ENCODE measurements at places on chromosomes 12 and 14.

- DNase-seq, result no peak
These were observed 397.9 kb upstream of the ATP2B1 start for GRCh38 chr12:90106568-90106967.

GRCh38 chr12:50110762-50111351 is 1.2 kb upstream of the COX14 start:
- DNase-seq, result peak; percentile 16

DNA sequence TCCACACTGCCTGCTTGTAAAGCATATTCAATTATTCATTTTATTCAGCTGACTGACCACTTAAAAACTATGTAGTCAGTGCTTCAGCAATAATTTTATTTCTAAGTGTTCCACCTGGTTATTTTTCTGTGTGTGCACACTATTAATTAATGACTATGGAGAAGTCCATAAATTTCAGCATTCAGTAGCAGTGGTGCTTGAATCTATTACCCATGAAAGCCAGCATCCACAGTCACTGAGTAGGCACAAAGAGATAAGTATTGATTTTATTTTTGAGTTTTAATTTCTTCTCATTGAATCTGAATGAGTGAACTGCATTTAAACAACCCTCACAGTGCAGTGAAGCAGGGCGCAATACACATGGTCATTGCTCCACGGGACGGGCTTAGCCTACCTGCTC is 643.1 kb downstream of the GALC start:
- DNase-seq, result no peak

GRCh38 chr12:101256266-101256665 is 23.6 kb upstream of the UTP20 start:
- no peak for DNase-seq

GRCh38 chr12:104352106-104352713 is 48.7 kb downstream of the EID3 start:
- no peak for DNase-seq

GRCh38 chr12:61098031-61098580 is 1162.1 kb upstream of the USP15 start:
- DNase-seq, result no peak

DNA sequence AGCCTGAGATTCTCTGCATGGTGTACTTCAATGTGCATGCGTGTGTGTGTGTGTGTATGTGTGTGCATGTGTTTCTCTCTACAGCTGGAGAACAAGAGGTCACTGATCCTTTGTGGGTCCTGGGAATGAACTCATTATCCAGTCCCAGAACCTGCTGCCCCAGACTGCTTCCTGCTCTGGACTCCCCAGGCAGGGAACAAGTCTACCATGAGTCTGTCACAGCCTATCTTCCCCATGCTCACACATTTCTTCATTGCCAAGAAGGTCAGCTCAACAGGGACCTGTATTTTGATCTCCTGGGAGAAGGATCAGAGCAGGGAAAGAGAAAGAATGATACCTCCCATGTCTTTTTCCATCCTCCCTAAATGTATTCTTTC is 2.9 kb upstream of the AGAP2 start:
- DNase-seq, result no peak

GRCh38 chr12:59317598-59317997 is 278.2 kb upstream of the SLC16A7 start:
- DNase-seq, result no peak

- no peak for DNase-seq
These were observed 150.3 kb upstream of the ARHGAP5 start for GRCh38 chr14:31926652-31927347.

DNA sequence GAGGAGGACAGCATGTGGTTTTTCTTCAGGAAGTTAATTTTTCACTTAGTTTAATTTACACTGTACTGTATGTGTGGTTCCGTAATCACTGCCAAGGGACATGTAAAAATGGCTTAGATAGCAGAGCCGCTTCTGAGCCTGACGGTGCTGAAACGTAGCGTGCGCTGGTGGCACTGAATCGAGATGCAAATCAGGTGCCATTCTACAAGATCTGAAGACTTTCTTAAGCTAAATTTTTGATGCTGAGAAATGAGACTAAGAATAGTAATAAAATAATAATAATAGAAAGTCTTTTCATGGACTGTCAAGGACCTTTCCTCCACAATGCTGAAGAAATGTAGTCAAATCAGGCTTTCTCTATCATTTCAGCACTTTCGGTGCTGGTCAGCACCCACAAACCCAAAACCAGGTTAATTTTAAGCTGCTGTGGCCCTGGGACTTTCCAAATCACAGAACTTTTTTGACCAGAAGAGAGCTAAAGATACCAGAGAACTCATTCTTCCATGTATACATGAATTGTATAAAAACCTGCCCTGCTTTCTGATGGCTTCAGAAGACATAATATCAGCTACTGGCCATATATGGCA is 183.3 kb upstream of the LMO3 start:
- no peak for DNase-seq

DNA sequence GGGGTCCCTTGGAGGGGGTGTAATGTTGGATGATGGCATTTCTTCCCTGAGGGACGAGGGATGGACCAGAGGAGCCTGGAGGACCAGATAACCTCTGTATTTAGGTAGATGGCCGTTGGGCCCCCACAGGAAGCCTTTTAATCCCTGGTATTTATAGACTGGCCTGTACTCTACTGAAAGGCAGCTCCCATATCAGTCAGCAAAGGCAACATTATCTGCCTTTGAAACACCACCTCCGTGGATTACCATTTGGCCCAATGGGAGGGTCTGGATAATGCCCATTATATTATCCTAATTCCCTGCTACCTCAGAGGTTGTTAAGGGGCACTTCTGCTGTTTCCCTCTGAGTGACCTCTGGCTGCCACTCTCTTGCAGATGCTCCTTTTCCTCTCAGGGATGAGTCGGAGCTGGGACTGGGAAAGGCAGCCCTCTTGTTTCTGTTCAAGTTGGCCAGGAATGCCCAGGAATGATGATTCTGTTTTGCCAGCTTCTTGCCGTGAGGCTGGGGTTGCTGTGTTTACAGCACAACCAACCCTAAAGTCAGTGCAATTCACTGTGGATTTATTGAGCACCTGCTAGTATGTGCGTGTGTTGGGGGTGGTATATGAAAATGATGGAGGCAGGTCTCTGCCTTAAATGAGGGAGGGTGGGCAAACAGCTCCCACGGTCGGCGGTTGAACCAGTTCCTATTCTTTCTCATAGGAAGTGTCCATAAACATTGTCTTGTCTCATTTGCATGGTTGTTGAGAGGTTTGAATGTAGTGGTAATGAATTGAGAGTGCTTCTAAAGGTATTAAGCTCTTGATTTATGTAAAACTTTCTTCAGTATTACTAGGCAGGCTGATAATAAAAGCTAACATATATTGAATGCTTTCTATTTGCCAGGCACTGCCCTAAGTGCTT is 18.1 kb downstream of the SUSD6 start:
- DNase-seq, result no peak

- no peak for DNase-seq
These were observed 10.4 kb downstream of the LTBR start for GRCh38 chr12:6394398-6394797.

GRCh38 chr14:33287189-33287588 is 348.5 kb downstream of the NPAS3 start:
- no peak for DNase-seq

DNA sequence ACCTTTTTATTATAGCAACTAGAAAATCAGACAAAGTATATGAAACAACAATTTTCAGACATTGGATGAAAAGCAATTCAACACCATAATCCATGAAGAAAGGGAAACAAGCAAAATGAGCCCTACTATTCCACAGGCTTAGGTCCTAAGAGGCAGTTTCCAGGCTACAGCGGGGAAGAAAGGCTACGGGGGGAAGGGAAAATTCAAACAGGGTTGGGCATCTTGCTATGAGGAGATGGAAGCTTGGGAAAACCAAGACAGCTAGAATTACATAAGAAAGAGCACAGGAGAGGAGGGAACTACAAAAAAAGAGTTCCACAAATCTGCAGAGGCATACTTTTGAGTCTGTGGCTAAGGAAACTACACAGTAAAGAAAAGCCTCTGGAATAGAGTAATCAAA is 356.0 kb upstream of the CLEC14A start:
- no peak for DNase-seq

DNA sequence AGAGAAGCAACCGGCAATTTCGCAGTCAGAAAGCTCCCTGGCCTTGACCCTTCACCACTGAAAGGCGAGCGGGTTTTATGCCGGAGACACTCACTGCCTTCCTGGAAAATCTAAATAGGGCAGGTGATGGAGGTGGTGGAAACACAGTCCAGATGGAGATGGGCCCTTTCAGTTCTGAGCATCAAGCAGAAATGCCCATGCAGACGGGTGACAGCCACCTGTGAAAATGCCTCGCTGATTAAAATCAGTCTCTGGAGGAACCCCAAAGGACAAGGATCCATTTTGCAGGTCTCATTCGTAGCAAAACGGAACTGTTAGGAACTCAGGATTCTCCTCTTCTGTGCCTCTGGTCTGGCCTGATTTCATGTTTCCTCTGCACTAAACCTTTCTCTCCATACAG is 74.2 kb downstream of the FZD10 start:
- DNase-seq, result no peak

DNA sequence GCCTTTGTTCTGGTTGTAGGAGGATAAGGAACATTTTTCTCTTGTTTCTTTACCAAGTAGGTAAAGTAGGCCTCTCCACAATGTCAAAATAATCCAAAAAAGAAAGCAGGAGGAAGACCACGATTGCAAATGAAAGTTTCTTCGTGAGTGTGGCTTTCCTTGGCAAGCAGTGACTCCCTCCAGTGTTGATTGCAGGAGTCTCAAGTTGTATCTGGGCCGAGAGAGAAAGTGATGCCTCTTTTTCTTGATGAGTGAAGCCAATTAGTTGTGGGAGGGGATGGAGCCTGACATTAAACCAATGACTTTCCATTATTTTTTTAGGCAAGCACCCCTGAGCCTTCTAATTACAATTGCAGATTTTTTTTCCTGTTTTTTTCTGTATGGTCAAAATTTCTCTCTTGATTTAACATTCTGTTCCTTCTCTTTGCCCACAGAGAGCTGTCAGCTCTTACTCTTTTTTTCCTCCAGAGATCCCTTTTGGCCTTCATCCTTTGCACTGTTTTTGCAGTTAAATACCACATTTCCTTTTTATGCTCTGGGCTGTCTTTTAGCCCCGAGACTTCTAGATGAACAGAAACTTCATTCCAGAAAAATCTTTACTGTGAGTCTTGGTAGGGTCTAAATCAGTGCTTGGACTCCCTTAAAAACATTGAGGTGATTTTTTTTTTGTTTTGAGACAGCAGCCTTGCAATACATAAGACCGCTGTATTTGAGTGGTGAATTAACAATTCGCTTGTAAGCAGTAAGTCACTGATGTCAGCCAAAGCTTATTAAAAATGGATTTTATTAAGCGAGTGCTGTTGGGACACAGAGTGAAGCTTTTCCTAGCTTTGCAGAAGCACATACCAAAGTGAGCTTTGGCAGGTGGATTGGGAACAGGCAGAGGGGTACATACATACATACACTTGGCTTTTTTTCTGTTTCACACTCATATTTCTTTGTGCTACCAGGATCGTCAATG is 15.8 kb downstream of the FBXW8 start:
- DNase-seq, result no peak

GRCh38 chr14:104108570-104109541 is 23.4 kb downstream of the ASPG start:
- DNase-seq, result no peak

- no peak for DNase-seq
These were observed 117.7 kb upstream of the RPL10L start for GRCh38 chr14:46769292-46769691.

DNA sequence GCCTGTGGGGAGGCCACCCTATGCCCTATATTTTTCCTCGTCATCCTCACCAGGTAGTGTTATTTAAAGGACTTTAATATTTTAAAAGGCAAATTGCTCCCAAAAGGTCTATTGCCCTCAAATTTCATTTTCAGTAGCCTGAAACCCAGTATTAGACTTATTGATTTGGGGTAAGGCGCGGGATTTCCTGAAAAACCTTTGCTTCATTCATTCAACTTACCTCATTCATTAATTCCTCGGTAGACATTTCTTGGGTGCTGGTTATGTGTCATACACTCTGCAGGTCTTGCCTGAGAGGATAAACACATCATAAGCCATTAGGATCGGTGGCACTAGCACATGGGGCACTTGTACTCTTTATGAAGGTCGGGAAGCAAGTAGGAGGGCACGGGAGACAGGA is 99.2 kb downstream of the ARF6 start:
- no peak for DNase-seq

DNA sequence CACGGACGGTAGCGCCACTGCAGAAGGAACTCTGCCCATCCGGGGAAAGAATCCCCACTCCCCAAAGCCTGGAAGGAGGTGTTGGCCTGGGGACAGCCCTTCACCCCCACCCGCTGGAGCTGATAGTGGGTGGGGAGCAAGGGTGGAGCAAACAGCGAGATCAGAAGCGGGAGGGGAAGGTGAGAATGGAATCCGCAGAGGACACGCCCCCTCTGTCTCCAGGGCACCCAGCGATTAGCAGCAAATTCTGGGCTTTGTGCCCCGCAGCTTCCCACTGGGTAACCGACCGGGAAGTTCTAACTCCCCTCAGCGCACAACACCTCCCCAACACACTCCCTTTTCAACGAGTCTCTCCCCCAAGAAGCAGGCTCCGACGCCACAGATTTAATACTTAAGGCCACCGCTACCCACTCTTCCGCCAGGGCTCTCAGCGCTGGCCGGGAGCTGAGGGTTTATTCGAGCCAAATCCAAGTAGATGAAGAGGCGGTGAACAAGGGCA is 1.4 kb downstream of the SLC25A29 start:
- no peak for DNase-seq

- no peak for DNase-seq
These were observed 267.6 kb downstream of the GRIN2B start for GRCh38 chr12:13713556-13714410.

DNA sequence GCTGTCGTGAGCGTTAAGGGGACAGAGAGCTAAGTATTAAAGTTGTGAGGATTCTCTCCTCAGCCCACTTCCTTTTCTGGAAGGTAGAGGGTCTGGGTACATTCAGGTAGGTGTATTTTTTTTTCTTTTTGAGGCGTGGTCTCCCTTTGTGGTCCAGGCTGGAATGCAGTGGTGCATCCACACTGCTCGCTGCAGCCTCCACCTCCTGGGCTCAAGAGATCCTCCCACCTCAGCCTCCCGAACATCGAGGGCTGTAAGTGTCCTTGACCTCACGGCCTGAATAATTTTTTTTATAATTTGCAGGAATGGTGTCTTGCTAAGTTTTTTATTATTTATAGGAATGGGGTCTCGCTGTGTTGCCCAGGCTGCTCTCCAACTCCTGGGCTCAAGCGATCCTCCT is 1.4 kb downstream of the PUS1 start:
- no peak for DNase-seq

- DNase-seq, result no peak
These were observed 16.2 kb downstream of the CDK17 start for GRCh38 chr12:96383991-96384390.

- no peak for DNase-seq
These were observed 56.8 kb downstream of the SLC15A4 start for GRCh38 chr12:128766738-128767501.

All from CD4-positive, alpha-beta T cell treated with Interferon gamma for 1 hour (primary cell).